ENCODE measurements at places on chromosomes 1 and 21.

- DNase-seq = no peak
Measured at GRCh38 chr1:67664048-67664447, 21.0 kb upstream of the GADD45A start.

GRCh38 chr1:217025381-217025780 is 302.2 kb upstream of the ESRRG start:
- no peak for DNase-seq

- DNase-seq = no peak
Measured at GRCh38 chr21:14753466-14754258, 207.5 kb upstream of the SAMSN1 start.

DNA sequence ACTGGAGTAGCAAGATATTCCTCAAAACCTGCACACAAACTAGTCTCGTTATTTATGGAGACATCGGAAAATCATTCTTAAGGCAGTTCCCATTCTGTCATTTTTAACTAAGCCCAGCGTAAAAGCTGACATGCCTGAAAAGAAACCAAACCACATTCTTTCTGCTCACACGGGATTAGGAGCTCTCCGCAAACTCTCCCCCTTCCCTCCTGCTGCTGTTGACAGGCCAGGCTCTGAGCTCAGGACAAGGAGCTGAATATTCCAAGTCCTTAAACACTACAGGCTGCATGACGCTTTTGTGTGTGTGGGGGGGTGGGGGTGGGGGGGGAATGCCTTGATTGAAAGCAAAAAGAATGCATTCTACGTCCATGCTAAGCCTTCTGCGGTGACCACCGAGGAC is 5.2 kb downstream of the OLIG1 start:
- no peak for DNase-seq

- DNase-seq = peak; percentile 65
Measured at GRCh38 chr1:157335056-157335455, 196.9 kb upstream of the ETV3 start.

DNA sequence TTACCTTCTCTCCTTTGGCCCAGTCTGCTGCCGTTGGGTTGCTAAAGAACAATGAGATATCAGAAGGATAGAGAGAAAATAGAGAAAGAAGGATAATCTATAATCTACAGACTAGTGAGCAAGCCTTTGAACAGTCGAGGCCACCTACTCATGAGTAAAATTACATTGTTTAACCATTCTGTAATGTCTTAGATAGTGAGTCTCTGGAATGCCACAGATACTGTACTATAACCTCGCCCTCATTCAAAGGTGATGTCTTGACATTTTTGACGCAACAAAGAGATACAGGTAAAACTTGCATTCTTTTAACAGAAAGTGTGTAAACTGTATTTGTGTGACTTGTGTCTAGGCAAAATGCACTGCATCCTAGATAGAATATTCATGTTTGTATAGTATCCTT is 77.9 kb downstream of the LAMC1 start:
- DNase-seq = no peak

GRCh38 chr1:224670506-224670905 is 54.4 kb downstream of the CNIH3 start:
- peak; percentile 22 for DNase-seq

- DNase-seq = peak; percentile 66
Measured at GRCh38 chr1:119882132-119883049, 13.9 kb downstream of the ADAM30 start.

DNA sequence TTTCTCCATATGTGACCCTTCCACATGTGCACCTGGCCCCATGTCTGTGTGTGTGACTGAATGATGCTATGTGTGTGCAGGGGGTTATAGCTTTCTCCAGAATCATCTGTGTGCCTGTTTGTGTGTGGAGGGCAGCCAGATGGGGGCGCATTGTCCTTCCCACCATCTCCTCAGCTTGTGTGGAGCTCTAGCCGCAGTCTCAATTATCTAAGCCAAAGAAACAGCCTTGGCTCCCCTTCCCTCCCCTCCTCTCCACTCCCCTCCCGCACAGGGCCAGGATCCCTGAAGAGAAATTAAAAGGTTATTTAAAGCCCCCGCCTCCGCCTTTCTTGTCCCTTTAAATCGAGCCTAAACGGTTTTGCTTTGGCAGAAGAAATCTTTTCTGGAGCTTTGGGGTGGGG is 1.8 kb upstream of the DMBX1 start:
- no peak for DNase-seq

- DNase-seq = peak; percentile 62
Measured at GRCh38 chr1:206971029-206971655, 882 bp upstream of the FCAMR start.

- DNase-seq = no peak
Measured at GRCh38 chr21:42499444-42500112, 3.6 kb upstream of the RSPH1 start.

DNA sequence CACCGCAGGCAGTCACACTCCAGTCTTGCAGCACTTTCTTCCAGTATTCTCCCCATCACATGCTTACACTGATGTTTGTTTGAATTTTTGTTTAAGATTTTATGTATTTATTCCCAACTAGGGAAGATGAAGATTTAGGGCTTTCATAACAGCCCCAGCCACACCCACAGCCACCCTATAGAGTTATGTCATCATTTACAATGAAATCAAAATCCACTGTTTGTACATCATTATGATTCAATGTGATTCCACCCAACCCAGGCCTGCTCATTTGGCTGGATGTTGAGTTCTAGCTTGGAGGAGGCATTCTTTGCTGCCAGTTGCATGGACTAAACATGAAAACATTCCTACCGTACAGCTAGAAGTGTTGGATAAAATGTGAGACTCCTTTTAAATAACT is 35.8 kb downstream of the RIPK4 start:
- DNase-seq = no peak

- peak; percentile 94 for DNase-seq
Measured at GRCh38 chr1:226632922-226633351, 84.4 kb downstream of the STUM start.

- DNase-seq = no peak
Measured at GRCh38 chr1:212106286-212106792, 70.8 kb downstream of the DTL start.

GRCh38 chr1:5690898-5691297 is 301.3 kb downstream of the NPHP4 start:
- no peak for DNase-seq

DNA sequence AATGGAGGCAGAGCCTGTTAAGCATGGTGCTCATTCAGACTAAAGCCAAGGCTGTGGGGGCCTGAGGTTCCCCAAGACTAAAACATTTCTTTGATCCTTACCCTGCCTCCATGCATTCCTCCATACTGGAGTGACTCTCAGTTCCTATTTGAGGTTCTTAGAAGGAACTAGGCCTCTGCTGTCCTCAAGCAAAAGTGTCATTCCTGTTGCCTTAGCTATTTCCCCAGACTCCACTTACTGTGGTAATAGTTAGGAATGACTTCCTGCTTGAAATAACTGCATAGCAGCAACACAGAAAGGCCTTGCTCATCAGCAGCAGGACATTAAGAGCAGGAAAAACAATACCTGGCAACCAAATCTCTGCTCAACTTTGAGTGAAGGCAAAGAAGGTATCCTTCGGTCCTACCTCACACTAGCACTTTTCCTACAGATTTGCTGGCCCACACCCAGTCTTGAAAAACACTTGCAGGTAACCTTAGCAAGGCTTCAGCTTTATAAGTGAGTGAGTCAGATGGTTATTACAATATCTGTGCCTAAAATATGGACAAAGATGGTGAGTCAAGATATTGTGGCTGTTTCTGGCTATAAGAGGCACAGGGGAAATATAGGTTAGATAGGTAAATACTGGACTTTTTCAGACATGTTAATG is 14.8 kb downstream of the LRRC41 start:
- DNase-seq = peak; percentile 65
